ENCODE measurements at places on chromosomes 13 and 19.

DNA sequence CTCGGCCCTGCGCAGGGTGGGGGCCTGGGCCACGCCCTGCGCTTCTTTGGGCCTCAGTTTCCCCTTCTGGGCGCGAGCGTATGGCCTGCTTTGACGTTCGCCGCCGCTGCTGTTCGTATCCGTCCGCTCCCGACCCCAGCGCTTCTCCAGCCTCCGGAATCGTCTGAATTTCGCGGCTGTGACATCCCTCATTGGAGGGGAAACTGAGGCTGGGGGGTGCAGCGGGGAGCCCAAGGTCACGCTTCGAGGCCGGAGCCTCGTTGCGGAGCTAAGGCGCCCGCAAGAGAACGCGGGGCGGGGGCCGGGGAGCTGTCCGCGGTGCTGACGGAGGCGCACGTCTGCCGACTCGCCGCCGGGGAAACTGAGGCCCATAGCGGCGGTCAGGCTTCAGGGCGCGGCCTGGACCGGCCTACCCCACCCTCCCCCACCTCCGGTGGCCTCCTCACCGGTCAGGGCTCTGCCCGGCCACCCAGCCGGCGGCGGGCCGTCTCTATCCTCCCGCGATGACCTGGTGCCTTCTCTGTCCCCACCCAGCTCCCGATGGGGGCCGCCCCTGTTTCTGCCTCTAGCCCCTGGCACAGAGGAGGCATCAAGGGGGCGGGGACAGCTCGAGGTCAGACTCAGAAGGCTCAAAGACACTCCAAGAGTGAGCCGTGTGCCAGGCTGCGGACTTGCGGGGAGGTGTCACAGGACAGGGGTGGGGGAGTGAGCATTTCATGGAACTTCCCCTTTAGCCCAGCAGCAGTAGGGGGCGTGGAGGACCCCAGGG lies 3.0 kb upstream of the APC2 start:
- no peak for DNase-seq

DNA sequence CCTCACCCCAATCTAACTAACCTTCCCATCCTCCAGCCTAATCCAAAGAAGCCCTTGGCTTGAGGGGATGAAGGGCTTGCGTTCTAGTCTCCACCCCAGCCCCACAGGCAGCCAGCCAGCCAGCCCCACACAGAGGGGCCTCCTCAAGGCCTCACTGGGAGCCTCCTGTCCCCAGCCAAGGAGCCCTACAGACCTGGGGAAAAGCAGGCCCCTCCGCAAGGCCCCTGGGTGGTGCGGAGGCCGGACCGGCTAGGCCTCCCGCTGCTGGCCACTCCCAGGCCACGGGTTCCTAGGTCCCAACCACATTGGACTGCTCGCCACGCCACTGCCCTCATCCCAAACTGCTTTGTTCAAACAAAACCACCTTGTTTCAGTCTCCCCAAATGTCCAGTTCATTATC lies 78.0 kb downstream of the ZIC5 start:
- no peak for DNase-seq

GRCh38 chr19:33339016-33339984 lies 34.2 kb upstream of the CEBPG start:
- DNase-seq, result no peak

DNA sequence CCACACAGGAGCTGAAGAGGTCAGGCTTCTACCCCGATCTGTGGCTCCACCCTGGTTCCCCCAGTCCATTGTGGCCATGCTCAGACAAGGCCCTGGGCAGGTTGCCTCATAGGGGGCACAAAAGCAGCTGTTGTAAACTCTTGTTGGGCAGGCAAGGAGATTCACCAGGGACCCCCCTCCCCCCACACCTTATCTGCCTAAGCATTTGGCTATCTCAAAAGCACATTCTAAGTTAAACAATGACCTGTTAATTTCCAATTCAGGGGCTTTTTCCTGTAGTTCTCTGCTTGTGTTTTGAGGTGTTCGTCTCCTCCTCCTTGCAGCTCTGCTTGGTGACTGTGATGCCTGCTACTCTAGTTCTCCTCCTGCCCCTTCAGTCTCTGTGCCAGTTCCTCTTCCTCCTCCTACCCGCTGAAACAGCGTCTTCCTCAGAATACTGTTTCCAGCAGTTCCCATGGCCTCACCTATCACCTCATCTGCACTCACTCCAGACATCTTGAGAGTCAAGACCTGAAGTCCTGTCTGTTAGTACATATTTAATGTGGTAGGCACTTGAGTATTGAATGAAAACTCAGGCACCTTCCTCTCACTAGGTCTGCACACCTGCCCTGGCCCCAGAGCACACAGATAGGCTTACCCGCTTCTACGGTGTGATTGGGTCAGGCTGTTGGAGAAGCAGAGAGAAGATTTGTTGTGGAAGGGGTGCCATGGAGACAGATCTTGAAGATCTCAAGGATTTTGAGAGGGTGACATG lies 31.7 kb downstream of the SPATA13 start:
- no peak for DNase-seq

DNA sequence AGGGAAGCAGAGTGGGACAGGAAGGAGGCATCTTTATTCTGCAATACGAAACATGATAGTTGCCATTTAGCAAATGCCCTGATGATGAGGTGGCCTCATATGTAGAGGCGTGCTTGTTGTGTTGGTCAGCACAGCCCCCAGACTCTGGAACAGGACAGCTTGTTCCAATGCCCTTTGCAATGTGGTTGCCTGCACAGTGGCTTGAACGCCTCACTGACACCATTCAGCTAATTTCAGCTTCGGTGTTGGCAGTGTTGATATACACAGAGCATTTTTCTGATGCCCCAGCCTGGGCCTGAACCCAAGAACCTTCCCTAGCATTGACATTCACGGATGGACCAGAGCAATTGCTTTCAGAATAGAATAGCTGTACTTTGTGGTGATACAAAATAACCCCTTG lies 133.3 kb downstream of the HS6ST3 start:
- DNase-seq, result no peak

DNA sequence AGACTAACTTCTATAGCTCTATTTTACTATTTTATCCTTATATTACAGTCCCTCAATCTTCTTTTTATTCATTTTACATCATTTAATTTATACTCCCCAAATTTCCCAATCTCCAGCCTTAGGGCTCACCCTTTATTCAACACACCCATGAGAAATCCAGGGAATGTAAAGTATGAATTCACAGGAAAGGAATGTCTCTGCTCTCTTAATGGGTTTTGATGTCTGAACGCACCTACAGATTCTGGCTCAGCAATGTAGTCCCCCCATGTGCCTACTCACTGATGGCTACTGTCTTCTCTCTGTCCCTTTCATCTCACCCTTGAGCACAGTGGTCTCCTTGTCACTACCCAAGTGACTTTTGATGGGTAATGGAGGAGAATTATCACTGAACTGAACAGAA lies 32.8 kb downstream of the TNFSF13B start:
- no peak for DNase-seq

DNA sequence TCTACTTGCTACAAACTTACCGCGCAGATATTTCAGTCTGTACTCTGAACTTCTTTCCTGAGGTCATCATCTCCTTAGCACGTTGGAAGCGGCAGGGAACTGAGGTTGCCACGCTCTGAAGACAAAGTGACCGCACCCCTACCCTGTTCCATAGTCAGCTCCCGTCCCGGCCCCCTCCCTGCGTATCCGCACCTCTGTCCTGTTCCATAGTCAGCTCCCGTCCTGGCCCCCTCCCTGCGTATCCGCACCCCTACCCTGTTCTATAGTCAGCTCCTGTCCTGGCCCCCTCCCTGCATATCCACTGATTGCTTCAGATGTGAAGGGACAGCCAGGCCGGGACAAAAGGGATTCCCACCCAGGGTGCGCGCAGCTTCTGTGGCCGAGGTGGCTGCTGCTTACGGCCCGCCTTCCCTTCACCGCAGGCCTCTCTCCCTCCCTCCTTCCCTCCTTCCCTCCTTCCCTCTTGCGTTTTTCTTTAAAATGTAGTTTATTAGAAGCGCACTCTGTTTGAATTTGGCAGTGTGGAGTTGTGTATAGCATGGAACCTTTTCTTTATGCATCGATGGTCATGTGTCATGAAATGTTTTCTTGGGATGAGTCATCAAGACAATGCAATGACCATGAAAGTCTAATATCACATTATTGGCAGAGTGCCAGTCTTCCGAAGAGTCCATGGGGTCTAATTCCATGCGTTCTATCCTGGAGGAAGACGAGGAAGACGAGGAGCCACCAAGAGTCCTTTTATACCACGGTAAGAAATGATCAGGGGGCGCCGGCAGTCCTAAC lies 21.9 kb upstream of the NDUFS7 start:
- DNase-seq, result no peak

DNA sequence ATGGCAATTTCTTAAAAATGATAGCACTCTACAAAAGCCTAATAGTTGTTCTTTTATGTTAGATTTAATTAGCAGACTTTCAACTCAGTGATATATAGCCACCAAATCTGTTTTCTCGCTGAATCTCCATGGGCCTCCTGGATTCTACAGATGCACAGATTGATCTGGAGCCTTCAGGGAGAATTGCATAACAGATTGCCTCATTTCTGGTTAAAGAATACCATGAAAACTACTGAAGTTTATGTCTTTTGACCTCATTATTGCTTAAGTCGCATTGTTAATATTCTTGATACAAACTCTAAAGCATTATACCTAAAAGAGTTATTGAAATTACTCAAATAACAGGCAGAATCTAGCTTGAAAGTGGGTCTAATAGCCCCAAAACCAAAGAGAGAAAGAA lies 53.7 kb upstream of the PRR20A start:
- no peak for DNase-seq

DNA sequence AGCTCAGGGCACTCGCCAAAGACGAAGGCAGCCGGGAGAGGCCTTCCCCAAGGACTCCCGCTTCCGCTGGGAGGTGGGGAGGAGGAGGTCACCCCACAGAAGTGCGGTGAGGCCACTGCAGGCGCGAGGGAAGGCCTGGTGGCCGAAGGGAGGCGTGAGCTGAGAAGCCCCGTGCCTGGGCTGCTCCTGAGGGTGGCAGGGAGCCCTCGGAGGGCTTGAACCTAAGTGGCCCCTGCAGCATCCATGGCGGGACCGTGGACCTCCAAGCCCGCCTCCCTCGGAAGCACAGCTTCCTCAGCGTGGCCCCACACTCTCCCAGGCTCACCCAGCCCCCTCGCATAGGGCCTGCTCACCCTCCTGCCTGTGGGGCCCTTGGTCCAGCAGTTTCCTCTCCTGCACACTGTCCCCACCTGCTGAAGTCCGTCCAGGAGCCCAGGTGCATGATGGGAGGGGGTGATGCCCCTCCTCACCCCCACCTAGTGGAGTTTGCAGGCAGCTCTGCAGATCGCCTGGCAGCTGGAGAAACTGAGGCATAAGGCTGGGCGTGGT lies 25.9 kb downstream of the EFNA2 start:
- DNase-seq, result no peak
